ENCODE measurements at places on chromosomes 5 and 9.

DNA sequence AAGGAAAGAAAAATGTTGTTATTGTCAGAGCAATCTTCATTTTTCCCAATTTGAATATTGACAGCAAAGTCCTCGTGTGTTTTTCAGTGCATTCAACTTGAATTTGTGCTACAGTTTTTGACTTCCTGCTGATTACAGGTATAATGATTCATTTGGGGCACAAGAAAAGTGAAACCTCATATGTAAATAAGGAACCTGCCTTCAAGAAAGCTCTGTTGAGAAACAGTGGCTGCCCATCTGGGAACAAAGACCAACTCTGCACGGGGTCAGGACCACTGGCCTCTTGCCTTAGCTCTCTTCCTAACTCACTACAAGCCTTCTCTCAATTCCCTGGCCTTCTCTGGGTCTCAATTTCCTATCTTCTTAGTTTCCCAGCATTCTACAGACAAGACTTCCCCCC is 21.0 kb downstream of the TIMD4 start:
- no peak for DNase-seq

- no peak for DNase-seq
Measured at GRCh38 chr5:93681432-93681831, 60.0 kb downstream of the POU5F2 start.

- DNase-seq: no peak
Measured at GRCh38 chr5:6452622-6453504, 4.2 kb downstream of the UBE2QL1 start.

DNA sequence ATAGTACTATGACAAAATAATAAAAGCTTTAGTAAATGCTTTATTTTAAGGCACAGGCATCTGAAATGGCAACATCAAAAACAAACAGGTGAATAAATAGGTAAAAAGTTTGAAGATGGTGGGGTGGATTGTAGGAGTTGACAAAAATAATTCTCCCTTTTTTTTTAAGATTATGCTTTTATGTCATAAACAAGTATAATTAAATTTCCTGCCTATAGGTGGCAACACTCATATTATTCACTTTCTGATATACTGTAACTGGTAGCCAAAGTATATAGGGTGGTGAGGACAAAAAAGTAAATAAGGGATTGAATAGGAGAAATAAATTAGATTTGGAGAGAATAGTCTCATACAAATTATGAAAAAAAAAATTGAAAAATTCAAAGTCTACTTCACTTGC is 120.0 kb upstream of the ACOT12 start:
- no peak for DNase-seq

DNA sequence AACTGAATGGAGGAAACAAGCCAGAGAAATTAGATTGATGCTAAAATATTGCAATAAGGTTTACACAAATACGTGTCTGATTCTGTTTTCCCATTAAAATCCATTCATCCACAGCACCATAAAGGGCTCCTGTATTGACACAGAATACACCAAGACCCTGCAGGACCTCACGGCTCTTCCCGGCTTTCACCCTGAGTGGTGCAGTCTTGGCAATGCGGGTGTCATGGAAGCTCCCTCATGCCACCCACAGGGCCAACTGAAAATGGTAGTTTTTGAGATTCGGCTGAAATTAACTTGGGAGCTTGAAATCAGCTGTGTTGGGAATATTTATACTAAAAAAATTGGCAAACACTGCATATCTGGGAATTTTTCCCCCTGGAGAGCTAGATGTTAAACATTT is 17.3 kb upstream of the EXOC3 start:
- no peak for DNase-seq

- DNase-seq: no peak
Measured at GRCh38 chr9:95512709-95513095, 4.1 kb downstream of the PTCH1 start.

GRCh38 chr5:111966290-111966689 is 209.3 kb upstream of the NREP start:
- DNase-seq: no peak

- no peak for DNase-seq
Measured at GRCh38 chr9:78272307-78272706, 24.6 kb upstream of the PSAT1 start.

Data from stimulated activated effector memory CD8-positive, alpha-beta T cell treated with anti-CD3 and anti-CD28 coated beads, Interleukin-12 subunit alpha, Interleukin-12 subunit beta, amount 100 ng/mL, for 72 hours (primary cell).